ENCODE measurements at places on chromosomes 7 and 10.
A peak's percentile ranks its signal among the peaks of the same experiment; 100 is the strongest.

GRCh38 chr7:11458736-11459483 lies 373.1 kb downstream of the THSD7A start:
- peak; percentile 45 for DNase-seq

GRCh38 chr7:34758111-34758601 lies 100.1 kb downstream of the NPSR1 start:
- no peak for DNase-seq

GRCh38 chr7:70665997-70666396 lies 465.9 kb upstream of the GALNT17 start:
- no peak for DNase-seq

GRCh38 chr7:105677817-105678573 lies 96.7 kb upstream of the EFCAB10 start:
- peak; percentile 89 for DNase-seq

DNA sequence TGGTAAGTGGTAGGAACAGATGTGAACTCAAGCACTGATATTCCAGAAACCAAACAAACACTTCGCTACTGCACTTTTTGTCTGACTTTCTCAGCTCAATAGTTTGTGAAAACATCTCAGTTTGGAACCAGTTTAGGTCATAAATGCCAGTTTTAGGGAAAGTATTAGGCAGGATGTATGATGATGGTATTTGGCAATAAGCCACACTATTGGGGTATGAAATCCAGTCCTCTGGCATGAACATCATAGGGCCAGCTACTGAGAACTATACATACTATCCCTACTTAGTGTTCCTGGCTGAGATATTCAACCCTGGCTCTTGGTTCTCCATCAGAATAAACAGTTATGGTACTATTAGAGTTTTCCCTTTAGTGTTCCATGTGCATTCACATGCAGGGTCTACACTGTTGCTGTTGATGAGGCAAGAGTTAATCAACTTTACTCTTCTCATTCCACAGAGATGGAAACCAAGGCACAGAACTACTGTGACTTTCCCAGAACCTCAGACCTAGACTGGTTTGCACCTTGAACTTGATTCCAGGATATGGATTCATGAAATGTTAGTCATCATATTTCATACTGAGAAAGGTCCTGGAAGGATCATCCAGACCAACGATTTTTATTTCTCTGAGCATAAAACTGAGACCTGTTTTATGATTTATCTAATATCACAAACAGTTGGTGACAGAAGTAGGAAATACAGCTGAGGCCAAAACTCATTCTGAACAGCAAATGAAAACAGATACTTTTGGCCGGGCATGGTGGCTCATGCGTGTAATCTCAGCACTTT lies 20.0 kb upstream of the IFIT2 start:
- DNase-seq: no peak

DNA sequence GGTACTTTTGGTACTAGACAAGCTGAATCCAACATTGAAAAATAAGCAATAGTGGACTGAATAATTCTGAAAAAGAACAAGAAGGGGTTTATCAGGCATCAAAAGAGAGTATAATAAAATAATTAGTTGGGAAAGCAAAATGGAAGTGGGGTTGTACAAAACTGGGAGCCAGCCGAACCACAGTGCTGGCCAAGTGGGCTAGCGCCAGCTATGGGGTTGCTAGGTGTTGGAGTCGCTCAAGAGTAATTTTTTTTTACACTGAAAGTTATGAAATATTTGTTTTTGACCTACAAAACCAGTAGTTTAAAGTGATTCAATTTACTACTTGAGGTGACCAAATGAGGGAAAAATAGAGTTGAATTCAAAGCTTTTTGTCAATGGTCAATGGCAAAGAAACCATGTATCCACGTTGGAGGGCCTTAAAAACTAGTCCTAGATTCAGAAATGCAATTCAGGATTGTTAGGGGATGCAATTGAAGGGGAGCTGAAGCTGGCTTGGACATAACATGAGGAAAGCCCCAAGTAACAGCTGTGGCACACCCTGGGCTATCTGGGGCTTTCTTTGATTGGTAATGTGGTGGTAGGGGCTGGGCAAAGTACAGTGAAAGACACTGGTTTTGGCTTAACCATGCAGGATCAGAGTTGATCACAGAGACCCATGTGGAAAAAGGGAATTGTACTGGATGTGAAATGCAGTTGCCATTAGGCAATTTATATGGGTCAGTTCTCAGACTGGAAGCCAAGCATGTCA lies 28.3 kb upstream of the MSMB start:
- no peak for DNase-seq

GRCh38 chr7:124276005-124276622 lies 243.2 kb upstream of the TMEM229A start:
- peak; percentile 15 for DNase-seq

DNA sequence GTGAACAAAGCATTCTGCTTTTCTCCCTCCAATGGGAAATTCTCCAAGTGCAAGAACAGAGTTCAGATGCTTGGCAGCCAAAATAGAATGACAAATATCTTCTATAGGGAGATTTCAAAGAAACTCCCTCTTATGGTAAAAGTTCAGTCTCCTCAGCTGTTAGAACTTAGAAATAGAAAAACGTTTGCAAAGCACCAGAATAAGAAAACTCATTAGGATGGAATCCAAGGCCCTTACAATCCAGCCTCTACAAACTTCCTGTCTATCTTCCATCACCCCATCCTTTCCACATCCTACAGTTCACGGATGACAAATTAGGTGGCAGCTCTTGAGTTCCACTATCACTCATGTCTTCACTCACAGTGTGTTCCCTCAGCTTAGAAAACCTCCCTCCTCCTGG lies 25.7 kb downstream of the FAM13C start:
- no peak for DNase-seq

GRCh38 chr10:132551808-132552130 lies 14.2 kb downstream of the INPP5A start:
- DNase-seq: no peak

- DNase-seq: no peak
These were observed 31.5 kb upstream of the DDX50 start for GRCh38 chr10:68869623-68870022.

DNA sequence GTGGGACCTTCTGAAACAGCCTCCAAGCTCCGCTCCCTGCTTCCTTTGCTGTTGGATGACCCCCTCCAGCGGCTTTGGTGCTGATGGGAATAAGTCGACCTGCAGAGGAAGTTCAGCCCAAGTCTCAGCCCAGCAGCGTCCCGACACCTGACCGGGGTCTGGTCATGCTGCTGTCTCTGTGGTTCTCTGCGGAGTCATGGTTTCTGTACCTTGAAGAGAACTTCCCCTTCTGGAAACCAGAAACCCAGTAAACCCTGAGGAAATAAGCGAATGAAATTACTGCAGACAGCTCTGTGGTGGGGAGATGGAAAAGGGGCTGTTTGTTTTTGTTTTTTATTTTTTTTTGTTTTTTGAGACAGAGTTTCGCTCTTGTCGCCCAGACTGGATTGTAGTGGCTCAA lies 18.3 kb upstream of the ZNF12 start:
- DNase-seq: peak; percentile 65

- no peak for DNase-seq
These were observed 151.3 kb downstream of the MYOF start for GRCh38 chr10:93330824-93331223.

DNA sequence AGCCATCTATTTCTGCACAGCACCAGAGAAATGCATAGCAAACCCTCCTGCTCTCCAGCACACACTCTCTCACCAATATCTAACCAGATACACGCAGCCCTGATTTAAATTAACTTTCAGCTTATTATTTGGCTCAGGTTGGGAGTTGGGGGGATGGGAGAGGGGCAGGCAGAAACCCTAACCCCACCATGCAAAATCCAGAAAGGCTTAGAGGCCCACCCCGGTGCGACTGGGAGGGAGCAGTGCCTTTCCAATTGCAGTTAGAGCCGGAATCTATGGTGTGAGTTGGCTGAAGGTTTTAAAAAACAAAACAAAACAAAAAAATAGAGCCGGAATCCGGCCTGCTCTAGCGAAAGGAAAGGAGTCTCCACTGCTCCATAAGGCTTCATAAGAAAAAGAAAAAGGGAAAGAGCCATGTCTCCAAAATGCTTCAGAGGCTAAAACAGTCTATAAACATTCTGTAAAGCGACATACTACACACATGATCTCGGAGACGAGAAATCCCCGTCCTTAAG lies 2.9 kb downstream of the IGF2BP3 start:
- no peak for DNase-seq

DNA sequence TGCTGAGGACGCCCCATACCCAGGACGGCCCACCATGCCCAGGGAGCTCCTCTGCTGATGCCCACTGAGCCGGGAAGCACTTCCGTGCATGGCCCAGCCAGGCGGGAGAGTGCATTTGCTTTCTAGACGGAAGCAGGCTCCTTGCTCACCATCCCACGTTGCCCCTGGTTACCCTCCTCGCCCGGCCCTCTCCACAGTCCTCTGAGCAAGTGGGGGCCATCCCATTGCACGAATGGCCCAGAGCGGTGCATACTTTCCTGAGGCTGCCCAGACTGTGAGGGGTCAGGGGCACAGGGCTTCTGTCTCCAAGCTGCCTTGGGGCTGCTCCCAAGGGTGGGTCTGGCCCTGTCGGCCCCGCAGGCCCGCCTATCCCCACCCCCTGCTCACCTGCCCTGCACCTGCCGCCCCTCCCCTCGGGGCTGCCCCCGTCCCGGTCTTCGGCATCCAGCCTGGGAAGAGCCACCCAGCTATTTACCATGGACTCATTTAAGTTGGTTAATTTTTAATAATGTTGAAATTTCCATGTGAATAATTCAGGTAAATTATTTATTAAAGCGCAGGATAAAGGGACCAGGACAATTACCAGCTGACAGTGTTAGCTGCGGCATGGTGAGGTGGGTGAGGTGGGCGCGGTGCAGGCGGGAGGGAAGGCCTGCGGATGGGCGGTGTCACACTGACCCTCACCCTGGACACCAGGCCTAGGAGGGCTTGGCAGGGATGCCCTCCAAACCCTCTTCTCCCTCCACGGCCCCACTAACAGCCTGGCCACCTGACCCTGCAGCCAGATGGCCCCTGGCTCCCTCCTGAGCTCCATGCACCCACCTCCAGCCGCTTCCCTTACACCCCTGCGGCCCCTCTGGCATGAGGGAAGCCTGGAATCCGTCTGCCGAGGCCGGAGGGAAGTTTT lies 104.4 kb downstream of the MICALL2 start:
- no peak for DNase-seq

GRCh38 chr7:98621573-98622482 lies 4.7 kb downstream of the NPTX2 start:
- DNase-seq: no peak

GRCh38 chr10:3442451-3442990 lies 269.9 kb upstream of the PITRM1 start:
- DNase-seq: no peak

- DNase-seq: no peak
These were observed 116.5 kb downstream of the ADARB2 start for GRCh38 chr10:1620803-1621202.

Data from inflammatory macrophage treated with lipopolysaccharide for 4 hours (primary cell).